Germinal center (tissue), 1 donor: ENCODE measurements at places on chromosomes 7 and 10.

DNA sequence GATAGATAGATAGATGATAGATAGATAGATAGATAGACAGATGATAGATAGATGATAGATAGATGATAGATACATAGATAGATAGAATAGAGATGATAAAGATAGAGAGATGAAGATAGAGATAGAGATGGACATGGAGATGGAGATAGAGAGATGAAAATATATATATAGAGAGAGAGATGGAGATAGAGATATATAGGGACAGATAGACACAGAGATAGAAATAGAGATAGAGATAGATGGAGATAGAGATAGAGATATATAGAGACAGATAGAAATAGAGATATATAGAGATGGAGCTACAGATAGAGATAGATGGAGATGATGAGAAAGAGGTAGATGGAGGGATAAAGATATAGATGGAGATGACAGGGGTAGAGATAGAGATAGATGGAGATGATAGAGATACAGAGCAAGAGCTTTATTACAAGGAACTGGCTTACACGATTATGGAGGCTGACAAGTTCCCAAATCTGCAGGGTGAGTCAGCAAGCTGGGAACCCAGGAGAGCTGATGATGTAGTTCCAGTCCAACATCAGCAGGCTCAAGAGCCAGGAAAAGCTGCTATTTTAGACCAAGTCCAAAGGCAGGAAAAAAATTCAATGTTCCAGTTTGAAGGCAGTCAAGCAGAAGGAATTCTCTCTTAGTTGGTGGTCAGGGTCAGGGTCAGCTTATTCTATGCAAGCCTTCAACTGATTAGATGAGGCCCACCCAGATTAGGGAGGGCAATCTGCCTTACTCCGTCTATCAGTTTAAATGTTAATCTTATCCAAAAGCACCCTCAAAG, 37.1 kb downstream of the CAV1 start:
- DNase-seq = no peak

GRCh38 chr7:87968021-87968420, 34.0 kb downstream of the ADAM22 start:
- no peak for DNase-seq

DNA sequence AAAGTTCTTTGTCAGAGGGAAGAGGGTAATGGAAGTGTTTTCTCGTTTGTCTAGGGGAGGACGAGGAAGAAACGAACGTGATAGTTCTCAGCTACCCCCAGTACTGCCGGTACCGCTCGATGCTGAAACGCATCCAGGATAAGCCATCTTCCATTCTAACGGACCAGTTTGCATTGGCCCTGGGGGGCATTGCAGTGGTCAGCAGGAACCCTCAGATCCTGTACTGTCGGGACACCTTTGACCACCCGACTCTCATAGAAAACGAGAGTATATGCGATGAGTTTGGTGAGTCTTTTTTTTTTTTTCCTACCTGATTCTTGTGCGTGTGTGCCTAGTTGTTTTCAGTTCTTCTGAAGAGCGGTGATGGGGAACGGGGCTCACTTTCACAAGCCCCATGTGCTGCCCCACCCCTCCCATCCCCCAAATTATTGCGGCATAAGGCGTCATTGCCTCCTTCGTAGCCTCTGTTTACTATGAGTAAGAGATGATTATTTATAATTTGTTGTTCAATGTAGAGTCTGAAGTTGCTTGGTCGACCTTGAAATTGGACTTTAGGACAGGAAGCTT, 98.6 kb downstream of the ARID5B start:
- DNase-seq = peak; percentile 74

GRCh38 chr10:3484306-3485056, 300.5 kb downstream of the KLF6 start:
- DNase-seq = peak; percentile 72

- no peak for DNase-seq
Measured at GRCh38 chr10:107342711-107343110, 178.2 kb upstream of the SORCS1 start.

GRCh38 chr10:100359030-100359432, 12.0 kb downstream of the SCD start:
- DNase-seq = no peak

GRCh38 chr10:72025400-72025799, 61.2 kb downstream of the CHST3 start:
- DNase-seq = no peak

GRCh38 chr10:77702166-77702565, 64.6 kb upstream of the KCNMA1 start:
- no peak for DNase-seq

- no peak for DNase-seq
Measured at GRCh38 chr7:141700296-141700847, 1.6 kb downstream of the DENND11 start.

GRCh38 chr7:36391436-36392198, 2.0 kb downstream of the ANLN start:
- peak; percentile 19 for DNase-seq

DNA sequence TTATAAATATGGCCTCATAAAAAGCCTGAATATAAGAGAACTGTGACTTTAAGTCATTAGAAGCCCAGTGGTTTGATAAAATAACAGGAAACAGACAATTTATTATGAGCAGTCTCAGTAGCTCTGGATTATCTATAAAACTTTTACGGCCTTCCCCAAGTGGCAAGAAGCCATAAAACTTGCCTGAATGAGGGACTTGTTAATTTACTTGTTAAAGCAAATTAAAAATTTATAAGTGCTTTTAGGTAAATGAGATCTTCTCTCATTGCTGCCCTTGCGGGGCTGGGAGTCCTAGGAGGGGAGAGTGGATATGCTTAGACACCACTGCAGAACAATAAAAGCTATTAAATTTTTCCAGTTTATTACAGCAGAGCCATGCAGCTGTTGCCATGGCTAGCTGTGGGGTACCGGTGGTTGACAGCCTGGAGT, 499.9 kb downstream of the AUTS2 start:
- no peak for DNase-seq

GRCh38 chr7:24879291-24879690, 100.7 kb downstream of the OSBPL3 start:
- DNase-seq = no peak

- DNase-seq = no peak
Measured at GRCh38 chr7:646487-646886, 80.0 kb upstream of the DNAAF5 start.

GRCh38 chr7:137985897-137986251, 16.0 kb downstream of the CREB3L2 start:
- DNase-seq = no peak

- peak; percentile 81 for DNase-seq
Measured at GRCh38 chr10:59885430-59886134, 20.8 kb downstream of the CCDC6 start.

DNA sequence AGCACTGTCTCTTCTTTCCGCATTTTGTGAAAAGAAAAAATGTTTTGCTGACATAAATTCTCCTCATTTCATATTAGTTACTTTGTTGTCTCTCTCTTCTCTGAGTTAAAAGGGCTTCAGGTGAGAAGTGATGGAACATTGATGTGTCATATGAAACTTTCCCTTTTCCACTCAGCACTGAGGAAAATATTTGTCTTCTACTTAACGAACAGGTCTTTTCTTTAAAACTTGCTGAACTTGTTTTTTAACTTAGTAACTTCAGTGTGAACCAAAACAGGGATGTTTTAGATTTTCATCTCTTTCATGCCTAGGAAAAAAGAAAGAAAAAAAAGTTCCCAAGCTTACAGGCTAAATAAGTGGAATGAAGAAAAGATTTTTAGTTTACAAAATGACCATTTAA, 19.0 kb upstream of the TSPAN12 start:
- DNase-seq = no peak

DNA sequence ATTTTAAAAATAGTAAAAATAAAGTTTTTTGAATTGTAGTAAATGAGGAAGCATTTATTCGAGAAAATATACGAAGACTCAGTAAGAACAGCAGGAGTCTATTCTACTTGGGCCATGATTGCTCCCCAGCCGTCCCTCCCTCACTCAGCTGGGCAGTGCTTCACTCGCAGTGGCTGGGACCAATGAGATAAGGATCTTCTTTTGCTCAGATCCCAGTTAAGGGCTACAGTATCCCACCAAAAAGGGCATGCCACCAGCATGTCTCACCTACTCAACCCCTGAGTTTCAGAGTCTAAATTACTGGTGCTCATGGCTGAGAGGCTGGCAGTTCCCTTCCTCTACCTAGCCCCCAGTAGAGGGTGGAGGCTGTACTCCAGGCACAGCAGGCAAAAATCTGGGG, 455.7 kb upstream of the PFKP start:
- DNase-seq = no peak

GRCh38 chr7:105261689-105262088, 127.0 kb downstream of the SRPK2 start:
- DNase-seq = no peak

GRCh38 chr7:101666741-101667140, 37.6 kb upstream of the MYL10 start:
- no peak for DNase-seq

DNA sequence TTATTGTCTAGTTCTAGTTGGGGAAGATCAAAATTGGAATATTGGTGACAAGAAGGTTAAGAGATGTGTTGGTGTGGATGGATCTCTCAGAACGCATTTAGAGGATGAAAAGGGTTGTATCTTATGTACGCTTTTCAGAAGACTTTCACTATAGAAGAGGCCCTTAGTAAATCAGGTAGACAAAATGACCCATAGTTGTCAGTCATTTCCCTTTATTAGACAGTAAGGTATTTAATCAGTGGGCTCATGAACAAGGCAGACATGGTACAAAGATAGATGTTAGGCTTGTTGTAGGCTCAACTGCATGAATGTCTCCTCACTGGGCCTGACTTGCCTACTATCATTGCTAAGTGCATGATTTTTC, 359.2 kb downstream of the PHF14 start:
- no peak for DNase-seq

DNA sequence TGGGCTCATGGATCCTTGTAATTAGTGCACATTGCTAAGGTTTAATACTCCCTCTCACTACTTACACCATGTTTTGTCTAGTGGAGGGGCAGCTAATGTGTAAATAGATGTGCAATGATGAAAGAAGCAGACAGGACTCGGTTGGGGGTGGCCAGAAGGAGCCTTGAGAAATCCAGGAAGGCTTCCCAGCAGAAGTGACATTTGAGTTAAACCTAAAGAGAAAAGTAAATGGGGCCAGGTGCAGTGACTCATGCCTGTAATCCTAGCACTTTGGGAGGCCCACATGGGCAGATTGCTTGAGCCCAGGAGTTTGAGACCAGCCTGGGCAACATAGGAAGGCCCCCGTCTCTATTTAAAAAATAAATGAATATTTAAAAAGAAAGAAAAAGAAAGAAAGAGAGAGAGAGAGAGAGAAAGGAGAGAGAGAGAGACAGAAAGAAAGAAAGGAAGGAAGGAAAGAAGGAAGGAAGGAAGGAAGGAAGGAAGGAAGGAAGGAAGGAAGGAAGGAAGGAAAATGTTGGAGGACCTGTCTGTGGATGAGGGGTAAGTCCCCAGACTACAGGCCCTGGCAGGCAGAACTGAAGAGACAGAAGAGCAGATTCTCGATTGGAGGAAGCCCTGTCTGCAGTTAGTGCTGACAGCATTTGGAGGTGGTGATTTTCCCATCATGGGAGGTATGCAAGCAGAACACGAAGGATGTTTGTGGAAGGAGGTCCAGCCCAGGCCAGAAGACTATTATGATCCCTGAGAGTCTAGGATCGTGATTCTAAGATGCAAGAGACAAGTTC, 3.6 kb downstream of the ELN start:
- DNase-seq = no peak

- DNase-seq = no peak
Measured at GRCh38 chr7:1458683-1459511, at the start of gene MICALL2. Gene MICALL2 (minus strand): TSS chr7:1459470. CDS start chr7:1459326, 144 bp downstream.

- no peak for DNase-seq
Measured at GRCh38 chr10:76082956-76083355, 651.5 kb downstream of the LRMDA start.

DNA sequence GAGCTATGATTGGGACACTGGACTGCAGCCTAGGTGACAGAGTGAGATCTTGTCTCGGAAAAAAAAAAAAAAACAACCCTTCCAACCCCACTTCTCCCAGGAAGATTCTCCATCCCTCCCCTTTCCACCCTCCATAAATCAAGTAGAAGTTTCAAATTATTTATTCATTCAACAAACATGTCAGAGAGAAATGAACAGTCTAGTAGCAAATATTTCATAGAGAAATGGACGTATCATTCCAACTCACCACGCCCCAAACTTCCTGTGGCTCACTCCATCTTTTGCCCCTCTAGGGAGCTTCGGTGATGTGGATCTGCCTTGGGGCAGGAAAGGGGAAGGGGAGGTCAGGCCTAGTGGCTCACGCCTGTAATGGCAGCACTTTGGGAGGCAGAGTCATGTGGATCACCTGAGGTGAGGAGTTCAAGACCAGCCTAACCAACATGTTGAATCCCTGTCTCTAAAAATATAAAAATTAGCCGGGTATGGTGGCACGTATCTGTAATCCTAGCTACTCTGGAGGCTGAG, 638 bp upstream of the TRAPPC14 start:
- DNase-seq = no peak

- no peak for DNase-seq
Measured at GRCh38 chr10:54843085-54843646, 42.1 kb upstream of the PCDH15 start.

DNA sequence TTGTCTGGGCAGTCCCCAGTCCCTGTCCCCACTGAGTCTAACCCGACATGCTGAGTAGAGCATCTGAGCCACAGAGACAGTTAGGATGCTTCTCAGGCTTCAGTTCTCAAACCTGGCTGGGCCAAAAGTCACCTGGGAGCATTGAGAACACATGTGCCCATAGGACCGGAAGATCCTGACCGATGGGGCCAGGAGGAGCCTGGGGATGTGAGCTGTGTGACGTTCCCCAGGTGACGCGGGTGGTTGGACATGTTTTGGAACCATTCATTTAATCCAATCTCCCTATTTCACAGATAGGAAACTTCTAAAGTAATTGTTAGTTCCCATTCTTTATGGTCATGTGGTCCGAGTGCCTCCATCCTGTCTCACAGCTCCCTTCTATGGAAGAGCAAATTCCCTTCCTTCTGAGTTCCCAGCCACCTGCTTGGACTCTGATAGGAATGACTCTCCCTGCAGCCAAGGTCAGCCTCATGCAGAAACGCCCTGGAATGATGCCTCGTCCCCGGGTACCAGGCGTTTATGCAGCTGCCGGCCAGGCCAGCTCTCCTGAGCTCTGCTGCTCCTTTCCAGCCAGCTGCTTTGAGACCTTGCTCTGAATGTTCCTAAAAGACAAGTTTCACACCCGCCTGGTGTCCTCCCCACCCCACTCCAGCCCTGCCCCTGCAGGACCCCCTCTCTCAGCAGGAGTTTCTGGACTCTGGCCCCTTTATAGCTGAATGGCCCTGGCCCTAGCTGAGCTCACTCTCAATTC, 166.5 kb upstream of the RHEB start:
- DNase-seq = no peak

DNA sequence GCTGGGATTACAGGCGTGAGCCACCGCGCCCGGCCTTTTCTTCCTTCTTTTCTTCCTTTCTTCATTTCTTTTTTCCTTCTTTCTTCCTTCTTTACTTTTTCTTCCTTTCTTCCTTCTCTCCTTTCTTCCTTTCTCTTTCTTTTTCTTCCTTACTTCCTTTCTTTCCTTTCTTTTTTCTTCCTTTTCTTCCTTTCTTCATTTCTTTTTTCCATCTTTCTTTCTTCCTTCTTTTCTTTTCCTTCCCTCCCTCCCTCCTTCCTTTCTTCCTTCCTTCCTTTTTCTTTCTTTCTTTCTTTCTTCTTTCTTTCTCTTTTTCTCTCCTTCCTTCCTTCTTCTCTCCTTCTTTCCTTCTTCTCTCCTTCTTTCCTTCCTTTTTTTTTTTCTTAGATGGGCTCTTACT, 47.0 kb upstream of the CUX1 start:
- no peak for DNase-seq
